ENCODE measurements at places on chromosomes 1 and 21.

- DNase-seq, result no peak
Observed at GRCh38 chr1:234624724-234625117, 14.7 kb upstream of the IRF2BP2 start.

GRCh38 chr1:18178111-18178510, 70.5 kb downstream of the IGSF21 start:
- DNase-seq, result no peak

- no peak for DNase-seq
Observed at GRCh38 chr1:22517956-22518355, 45.3 kb upstream of the EPHA8 start.

- DNase-seq, result no peak
Observed at GRCh38 chr1:219422811-219423598, 189.9 kb downstream of the ZC3H11B start.

DNA sequence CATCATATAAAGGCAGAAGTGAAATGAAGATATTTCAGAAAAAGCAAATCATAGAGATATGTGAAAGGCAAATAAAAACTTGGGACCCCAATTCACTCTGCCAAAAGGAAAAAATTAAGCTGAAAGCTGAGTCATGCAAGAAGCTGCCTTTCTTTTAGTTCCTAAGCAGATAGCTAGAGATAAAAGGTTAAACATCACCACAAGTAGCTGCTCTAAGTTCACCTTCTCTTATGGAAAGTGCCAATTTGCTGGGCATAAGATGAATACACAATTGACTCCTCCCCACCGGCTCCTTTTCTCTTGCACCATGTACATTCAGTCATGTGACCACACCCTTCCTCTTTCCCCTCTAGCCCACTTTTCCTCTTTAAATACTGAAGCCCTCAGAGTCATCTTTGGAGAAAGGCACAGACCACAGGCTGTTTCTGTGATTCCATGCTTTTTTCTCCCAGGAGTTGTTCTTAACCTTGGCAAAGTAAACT, 5.4 kb upstream of the SUMO3 start:
- no peak for DNase-seq

GRCh38 chr1:228161362-228161761, 4.2 kb upstream of the IBA57 start:
- no peak for DNase-seq

- no peak for DNase-seq
Observed at GRCh38 chr1:112449630-112449983, 53.6 kb downstream of the CTTNBP2NL start.

GRCh38 chr1:156704930-156705320, 458 bp downstream of the CRABP2 start:
- no peak for DNase-seq

DNA sequence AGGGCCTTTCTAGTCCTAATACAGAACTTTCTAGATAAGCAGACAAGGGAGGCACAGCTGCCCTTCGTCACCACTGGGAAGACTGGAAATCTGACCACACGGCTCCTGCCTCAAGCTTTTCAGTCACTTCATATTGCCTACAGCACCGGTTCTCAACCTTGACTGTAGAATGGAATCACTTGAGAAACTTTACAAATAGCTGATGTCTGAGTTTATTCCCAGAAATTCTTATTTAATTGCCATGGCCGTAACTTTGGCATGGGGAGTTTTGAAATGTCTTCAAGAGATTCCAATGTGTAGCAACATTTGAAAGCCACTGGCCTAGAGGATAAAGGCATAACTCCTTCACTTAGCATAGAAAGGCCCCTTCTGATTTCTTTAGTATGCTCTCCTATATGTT, 42.4 kb upstream of the STMN1 start:
- DNase-seq, result no peak

DNA sequence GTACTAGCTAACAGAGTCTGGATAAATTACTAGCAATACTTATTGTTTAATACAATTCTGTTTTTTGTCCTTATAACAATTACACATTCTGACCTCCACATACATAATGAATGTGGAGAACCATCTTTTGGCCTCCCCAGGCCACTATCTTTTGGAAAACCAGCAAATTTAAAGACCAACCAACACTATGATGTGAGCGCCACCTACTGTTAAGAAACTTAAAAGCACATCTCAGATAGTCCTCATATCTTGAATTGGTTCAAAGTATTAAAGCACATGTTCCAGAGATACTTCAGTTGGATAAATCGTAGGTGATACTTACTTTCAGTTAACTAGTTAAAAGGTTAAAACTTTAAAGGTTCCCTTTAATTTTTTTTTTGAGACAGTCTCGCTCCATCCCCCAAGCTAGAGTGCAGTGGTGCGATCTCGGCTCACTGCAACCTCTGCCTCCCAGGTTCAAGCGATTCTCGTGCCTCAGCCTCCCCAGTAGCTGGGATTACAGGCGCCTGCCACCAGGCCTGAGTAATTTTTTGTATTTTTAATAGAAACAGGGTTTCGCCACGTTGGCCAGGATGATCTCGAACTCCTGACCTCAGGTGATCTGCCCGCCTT, 29.3 kb upstream of the USP1 start:
- no peak for DNase-seq
